Cardiac ventricle fibroblast (primary cell): ENCODE measurements at places on chromosomes 2 and 18. TPM values are rescaled to one million over a fixed set of nuclear protein-coding genes. Genes with fewer than 3 reads are reported as not detected.

Gene ABCG5
- total RNA-seq: not detected in 2 replicates

Gene ANKRD53
- total RNA-seq: 0.39 and 1.5 TPM in 2 replicates

Gene DYNAP
- total RNA-seq: not detected in 2 replicates

Gene RNF144A
- total RNA-seq: 4.7 and 6.9 TPM in 2 replicates

Gene PSMA8
- not detected in 2 replicates for total RNA-seq

Gene AQP12A
- total RNA-seq: not detected in 2 replicates

Gene PLGLB1
- total RNA-seq: 0.25 and 2.0 TPM in 2 replicates

Gene SCYGR6
- not detected in 2 replicates for total RNA-seq

Gene ANKRD30BL
- not detected in 2 replicates for total RNA-seq

Gene HAAO
- 0.64 TPM in 1 of 2 replicates, not detected in the other for total RNA-seq

Gene MDH1B
- total RNA-seq: 0.64 and 0.75 TPM in 2 replicates

Gene ACMSD
- total RNA-seq: not detected in 2 replicates

Gene ASTL
- not detected in 2 replicates for total RNA-seq

Gene ANO7
- 0.73 and 1.00 TPM in 2 replicates for total RNA-seq

Gene OTOS
- not detected in 2 replicates for total RNA-seq

Gene UGT1A8
- total RNA-seq: not detected in 2 replicates

Gene DNER
- total RNA-seq: 0.05 and 0.12 TPM in 2 replicates

Gene PHLPP1
- 4.9 and 7.0 TPM in 2 replicates for total RNA-seq

Gene EML4
- 17.5 and 21.0 TPM in 2 replicates for total RNA-seq

Gene CHRNA1
- 0.10 TPM in 1 of 2 replicates, not detected in the other for total RNA-seq

Gene ZNF804A
- not detected in 2 replicates for total RNA-seq

Gene GDF7
- total RNA-seq: under 0.01 TPM in 1 of 2 replicates, not detected in the other

Gene TXNDC2
- 0.19 TPM in 1 of 2 replicates, not detected in the other for total RNA-seq

Gene CRYGD
- not detected in 2 replicates for total RNA-seq

Gene IKZF2
- total RNA-seq: 7.6 and 10.6 TPM in 2 replicates

Gene DNMT3A
- 6.0 and 7.5 TPM in 2 replicates for total RNA-seq

Gene SLC4A5
- total RNA-seq: 0.34 and 1.7 TPM in 2 replicates

Gene IL18R1
- total RNA-seq: 13.1 and 31.8 TPM in 2 replicates

Gene RESP18
- not detected in 2 replicates for total RNA-seq

Gene RBM43
- 10.5 and 12.3 TPM in 2 replicates for total RNA-seq

Gene CCDC68
- 1.5 and 2.4 TPM in 2 replicates for total RNA-seq

Gene ATP8B1
- total RNA-seq: 5.4 and 6.3 TPM in 2 replicates

Gene RAX
- total RNA-seq: not detected in 2 replicates

Gene XIRP2
- total RNA-seq: not detected in 2 replicates

Gene IFIH1
- total RNA-seq: 5.2 and 5.4 TPM in 2 replicates

Gene FTCDNL1
- not detected in 2 replicates for total RNA-seq

Gene SLC66A2
- 32.1 and 33.3 TPM in 2 replicates for total RNA-seq

Gene PKDCC
- total RNA-seq: 65.5 and 73.6 TPM in 2 replicates

Gene CAVIN2
- total RNA-seq: 15.7 and 16.2 TPM in 2 replicates

Gene TCF7L1
- 6.7 and 6.8 TPM in 2 replicates for total RNA-seq

Gene GALNT3
- 0.20 and 0.69 TPM in 2 replicates for total RNA-seq

Gene NHEJ1
- total RNA-seq: 13.4 and 15.8 TPM in 2 replicates

Gene SLC40A1
- 19.7 and 21.3 TPM in 2 replicates for total RNA-seq

Gene TSN
- 31.0 and 35.7 TPM in 2 replicates for total RNA-seq
